Glutamatergic neuron (in vitro differentiated cells): ENCODE measurements at places on chromosomes 6 and 20.

GRCh38 chr6:43496370-43497128 lies 13.6 kb downstream of the LRRC73 start:
- no peak for DNase-seq
- no peak overlapping the region for H3K4me3 ChIP-seq
- H3K4me1 ChIP-seq, result peaks cover 19% of the 10 kb centered on the region
- H3K27me3 ChIP-seq, result peaks cover 8% of the 10 kb centered on the region
- peaks cover 4% of the 10 kb centered on the region for H3K36me3 ChIP-seq

GRCh38 chr6:3915076-3915791 lies 66.1 kb downstream of the FAM50B start:
- H3K27me3 ChIP-seq, result no peaks in the 10 kb centered on the region
- H3K27ac ChIP-seq, result no peak overlapping the region
- H3K4me1 ChIP-seq, result no peaks in the 10 kb centered on the region
- H3K36me3 ChIP-seq, result peaks cover 4% of the 10 kb centered on the region
- no peak for DNase-seq

GRCh38 chr6:163860287-163861081 lies 446.0 kb downstream of the QKI start:
- peak overlapping the region; percentile 53 for H3K27ac ChIP-seq
- no peak overlapping the region for H3K4me3 ChIP-seq
- no peaks in the 10 kb centered on the region for H3K36me3 ChIP-seq
- H3K27me3 ChIP-seq, result no peaks in the 10 kb centered on the region

- DNase-seq, result no peak
- H3K27ac ChIP-seq, result no peak overlapping the region
- no peak overlapping the region for H3K4me3 ChIP-seq
- H3K36me3 ChIP-seq, result no peaks in the 10 kb centered on the region
- H3K27me3 ChIP-seq, result no peaks in the 10 kb centered on the region
- no peaks in the 10 kb centered on the region for H3K4me1 ChIP-seq
Measured at GRCh38 chr6:85484948-85485347, 35.1 kb downstream of the NT5E start.

DNA sequence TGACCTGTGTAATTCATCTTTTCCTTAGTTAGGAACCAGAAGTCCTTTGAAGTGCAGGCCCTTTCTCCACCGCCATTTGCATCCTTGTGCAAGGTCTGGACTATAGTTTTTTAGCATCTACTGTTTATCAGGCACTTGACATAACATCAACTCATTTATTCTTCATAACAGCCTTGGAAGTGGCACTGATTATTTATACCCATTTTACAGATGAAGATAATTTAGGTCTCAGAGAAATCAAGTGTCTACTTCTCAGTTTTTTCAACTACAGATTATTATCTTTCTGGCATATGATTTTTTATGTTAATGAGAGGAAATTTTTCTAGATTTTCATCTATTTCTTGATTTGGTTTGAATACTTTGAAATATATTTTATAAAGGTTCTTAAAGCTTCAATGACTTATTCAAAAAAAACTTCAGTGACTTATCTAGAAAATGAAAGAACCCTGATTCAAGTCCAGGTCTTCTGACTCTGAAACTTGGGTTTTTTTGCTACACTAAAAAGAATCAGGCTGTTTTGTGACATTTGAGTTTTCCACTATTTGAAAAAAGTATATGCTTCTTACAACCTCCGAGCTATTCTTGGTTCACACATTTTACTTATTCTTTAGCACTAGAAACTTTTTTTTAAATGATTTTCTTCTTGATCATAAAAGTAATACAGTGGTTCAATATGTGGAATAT lies 3.1 kb upstream of the UBE2J1 start:
- no peak overlapping the region for H3K27ac ChIP-seq
- peaks cover 9% of the 10 kb centered on the region for H3K27me3 ChIP-seq

DNA sequence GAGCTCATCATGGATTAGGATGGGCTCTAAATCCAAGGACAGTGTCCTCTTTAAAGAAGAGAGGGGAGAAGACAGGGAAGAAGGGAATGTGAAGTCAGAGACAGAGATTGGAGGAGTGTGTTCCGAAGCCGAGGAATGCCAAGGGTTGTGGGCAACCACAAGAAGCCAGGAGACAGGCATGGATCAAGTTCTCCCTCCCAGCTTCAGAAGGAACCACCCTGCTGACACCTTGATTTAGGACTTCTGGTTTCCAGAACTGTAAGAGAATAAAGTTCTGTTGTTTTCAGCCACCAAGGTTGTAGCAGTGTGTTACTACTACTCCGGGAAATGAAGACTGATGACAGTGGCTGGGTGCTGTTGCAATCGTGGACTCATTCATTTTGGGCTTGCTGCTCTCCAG lies 120.1 kb downstream of the RPS12 start:
- H3K27me3 ChIP-seq, result peaks cover 2% of the 10 kb centered on the region
- H3K4me1 ChIP-seq, result peaks cover 15% of the 10 kb centered on the region
- H3K27ac ChIP-seq, result no peak overlapping the region
- DNase-seq, result no peak

GRCh38 chr6:3337521-3338350 lies 79.0 kb downstream of the PSMG4 start:
- no peaks in the 10 kb centered on the region for H3K36me3 ChIP-seq
- H3K4me1 ChIP-seq, result peaks cover 82% of the 10 kb centered on the region
- H3K27me3 ChIP-seq, result peaks cover 21% of the 10 kb centered on the region
- no peak for DNase-seq
- peak overlapping the region; percentile 100 for H3K27ac ChIP-seq

DNA sequence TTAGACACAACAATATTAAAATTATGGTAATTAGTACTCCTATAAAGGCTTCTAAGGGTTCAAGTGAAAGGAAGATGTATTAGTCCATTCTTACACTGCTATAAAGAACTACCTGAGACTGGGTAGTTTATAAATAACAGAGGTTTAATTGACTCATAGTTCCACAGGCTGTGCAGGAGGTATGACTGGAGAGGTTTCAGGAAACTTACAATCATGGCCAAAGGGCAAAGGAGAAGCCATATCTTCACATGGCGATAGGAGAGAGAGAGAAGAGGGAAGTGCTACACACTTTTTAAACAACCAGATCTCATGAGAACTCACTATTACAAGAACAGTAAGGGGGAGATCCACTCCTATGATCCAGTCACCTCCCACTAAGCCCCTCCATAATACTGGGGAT lies 52.9 kb downstream of the TINAG start:
- H3K4me1 ChIP-seq, result no peaks in the 10 kb centered on the region
- no peak overlapping the region for H3K4me3 ChIP-seq
- H3K27me3 ChIP-seq, result no peaks in the 10 kb centered on the region
- no peaks in the 10 kb centered on the region for H3K36me3 ChIP-seq
- no peak overlapping the region for H3K27ac ChIP-seq
- DNase-seq, result no peak

GRCh38 chr6:7996538-7997111 lies 67.6 kb downstream of the BLOC1S5 start:
- H3K27ac ChIP-seq, result no peak overlapping the region
- peaks cover 2% of the 10 kb centered on the region for H3K4me1 ChIP-seq
- no peaks in the 10 kb centered on the region for H3K36me3 ChIP-seq
- H3K27me3 ChIP-seq, result no peaks in the 10 kb centered on the region

GRCh38 chr6:147279427-147279826 lies 75.2 kb downstream of the STXBP5 start:
- H3K27me3 ChIP-seq, result no peaks in the 10 kb centered on the region
- no peak for DNase-seq
- H3K27ac ChIP-seq, result no peak overlapping the region

- peak overlapping the region; percentile 80 for H3K4me3 ChIP-seq
- peak overlapping the region; percentile 89 for H3K27ac ChIP-seq
- peaks cover 30% of the 10 kb centered on the region for H3K4me1 ChIP-seq
- H3K27me3 ChIP-seq, result peaks cover 8% of the 10 kb centered on the region
- peak; percentile 66 for DNase-seq
Measured at GRCh38 chr20:36152261-36152660, 2.3 kb upstream of the EPB41L1 start.

GRCh38 chr6:71533939-71534379 lies 245.3 kb downstream of the OGFRL1 start:
- no peaks in the 10 kb centered on the region for H3K4me1 ChIP-seq
- no peaks in the 10 kb centered on the region for H3K36me3 ChIP-seq
- no peaks in the 10 kb centered on the region for H3K27me3 ChIP-seq
- H3K27ac ChIP-seq, result no peak overlapping the region

DNA sequence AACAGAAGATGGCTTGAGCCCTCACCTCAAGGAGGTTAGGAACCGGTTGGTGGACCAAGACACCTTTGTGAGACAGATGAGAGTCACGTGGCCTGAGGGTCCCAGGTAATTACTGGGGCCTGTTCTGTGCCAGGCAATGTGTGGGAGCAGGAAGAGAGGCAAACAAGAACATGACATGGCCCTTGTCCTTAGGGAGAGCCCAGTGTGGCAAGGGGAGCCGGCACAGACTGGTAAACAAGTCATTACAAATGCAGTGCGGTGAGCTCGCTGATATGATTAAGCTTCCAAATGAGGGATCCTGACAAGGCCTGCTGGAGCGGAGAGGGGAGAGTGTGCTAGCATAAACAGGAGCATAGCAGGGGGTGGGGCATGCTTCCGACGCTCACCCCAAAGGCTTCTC lies 55.6 kb downstream of the ZNF831 start:
- no peak for DNase-seq
- peaks cover 20% of the 10 kb centered on the region for H3K4me1 ChIP-seq
- no peak overlapping the region for H3K27ac ChIP-seq
- peaks cover 10% of the 10 kb centered on the region for H3K27me3 ChIP-seq
- peak overlapping the region; percentile 7 for H3K4me3 ChIP-seq

GRCh38 chr6:11208267-11208666 lies 24.2 kb downstream of the NEDD9 start:
- H3K27ac ChIP-seq, result no peak overlapping the region
- no peaks in the 10 kb centered on the region for H3K27me3 ChIP-seq
- no peak for DNase-seq
- no peaks in the 10 kb centered on the region for H3K36me3 ChIP-seq

DNA sequence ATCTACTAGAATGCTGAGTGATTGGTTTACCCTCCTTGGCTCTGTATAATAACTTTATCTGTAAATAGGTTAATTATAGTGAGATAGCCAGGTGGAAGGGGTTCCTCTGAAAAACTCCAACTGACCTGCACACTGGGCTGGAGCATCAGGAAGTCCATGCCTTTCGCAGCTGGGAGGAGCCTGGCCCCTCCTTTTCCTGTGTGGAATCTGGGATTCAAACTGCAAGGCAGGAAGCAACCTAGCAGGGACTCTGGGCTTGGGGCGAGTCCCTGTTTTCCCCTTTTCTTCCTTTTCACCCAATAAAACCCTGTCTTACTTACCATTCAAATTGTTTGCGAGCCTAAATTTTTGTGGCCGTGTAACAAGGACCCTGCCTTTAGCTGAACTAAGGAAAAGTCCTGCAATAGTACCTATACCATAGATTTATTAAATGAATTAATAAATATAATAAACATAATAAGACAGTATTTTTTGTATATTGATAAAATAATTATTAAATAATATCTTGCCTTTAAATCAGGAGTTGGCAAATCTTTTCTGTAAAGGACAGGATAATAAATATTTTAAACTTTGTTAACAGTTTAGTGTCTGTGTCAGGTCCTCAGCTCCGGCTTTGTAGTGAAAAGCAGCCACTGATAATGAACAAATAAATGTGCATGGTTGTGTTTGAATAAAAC lies 406.2 kb upstream of the MMS22L start:
- DNase-seq, result no peak
- no peaks in the 10 kb centered on the region for H3K4me1 ChIP-seq
- H3K36me3 ChIP-seq, result no peaks in the 10 kb centered on the region
- H3K27ac ChIP-seq, result no peak overlapping the region

GRCh38 chr6:136846046-136846445 lies 23.7 kb downstream of the PEX7 start:
- H3K36me3 ChIP-seq, result peaks cover 12% of the 10 kb centered on the region
- no peak overlapping the region for H3K27ac ChIP-seq
- DNase-seq, result no peak
- H3K27me3 ChIP-seq, result peaks cover 4% of the 10 kb centered on the region
- peaks cover 10% of the 10 kb centered on the region for H3K4me1 ChIP-seq
- no peak overlapping the region for H3K4me3 ChIP-seq

DNA sequence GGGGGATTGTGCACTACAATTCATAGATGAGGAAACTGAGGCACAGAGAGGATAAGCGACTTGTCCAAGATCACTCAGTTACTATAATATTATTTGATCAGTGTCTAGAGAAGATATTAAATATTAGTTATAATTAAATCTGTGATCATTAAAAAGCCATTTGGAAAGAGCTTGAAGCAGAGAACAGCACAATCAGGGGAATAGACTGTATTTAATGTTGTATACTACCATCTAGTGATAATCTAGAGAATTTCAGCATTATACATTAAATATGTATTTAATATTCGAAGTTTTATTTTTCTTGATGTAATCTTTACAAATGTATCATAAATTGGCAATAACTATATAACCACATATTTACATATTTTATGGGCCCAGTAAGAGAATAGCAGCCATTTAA lies 20.1 kb upstream of the MTCL3 start:
- H3K27me3 ChIP-seq, result no peaks in the 10 kb centered on the region
- DNase-seq, result no peak
- H3K4me1 ChIP-seq, result no peaks in the 10 kb centered on the region
- H3K36me3 ChIP-seq, result no peaks in the 10 kb centered on the region

DNA sequence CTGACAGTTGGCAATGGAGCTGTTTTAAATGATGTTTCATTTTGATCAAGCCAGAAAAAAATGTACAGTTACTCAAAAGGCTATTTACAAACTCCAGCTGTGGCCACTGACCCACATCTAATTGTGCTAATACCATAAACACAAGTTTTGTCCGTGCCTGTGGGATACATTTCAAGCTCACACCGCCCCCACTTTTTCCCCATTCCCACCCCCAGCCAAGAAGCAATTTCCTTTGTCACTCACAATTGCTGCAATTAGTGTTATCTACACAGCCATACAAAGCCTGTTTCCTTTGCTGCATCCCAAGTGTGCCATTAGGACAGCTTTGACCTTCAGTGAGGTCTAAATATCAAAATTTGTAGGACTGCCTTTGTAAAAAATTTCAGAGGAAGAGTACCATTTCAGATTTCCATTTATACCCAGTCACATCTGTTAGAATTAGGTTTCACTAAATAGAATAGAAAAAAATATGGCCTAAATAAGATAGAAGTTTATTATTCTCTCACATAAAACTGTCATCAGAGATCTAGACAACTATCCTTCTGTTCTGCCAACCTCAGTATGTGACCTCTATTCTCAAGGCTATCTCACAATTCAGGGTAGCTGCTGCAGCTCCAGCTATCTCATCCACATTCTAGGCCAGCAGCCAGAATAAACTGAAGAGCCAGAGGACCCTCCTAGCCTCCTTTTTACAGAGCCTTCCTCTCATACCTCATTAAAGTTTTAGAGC lies 202.6 kb downstream of the NFATC2 start:
- no peaks in the 10 kb centered on the region for H3K4me1 ChIP-seq
- no peak overlapping the region for H3K4me3 ChIP-seq
- H3K36me3 ChIP-seq, result peaks cover 13% of the 10 kb centered on the region
- DNase-seq, result no peak
- no peak overlapping the region for H3K27ac ChIP-seq
- H3K27me3 ChIP-seq, result peaks cover 2% of the 10 kb centered on the region
